ENCODE measurements at places on chromosomes 1 and 21.

DNA sequence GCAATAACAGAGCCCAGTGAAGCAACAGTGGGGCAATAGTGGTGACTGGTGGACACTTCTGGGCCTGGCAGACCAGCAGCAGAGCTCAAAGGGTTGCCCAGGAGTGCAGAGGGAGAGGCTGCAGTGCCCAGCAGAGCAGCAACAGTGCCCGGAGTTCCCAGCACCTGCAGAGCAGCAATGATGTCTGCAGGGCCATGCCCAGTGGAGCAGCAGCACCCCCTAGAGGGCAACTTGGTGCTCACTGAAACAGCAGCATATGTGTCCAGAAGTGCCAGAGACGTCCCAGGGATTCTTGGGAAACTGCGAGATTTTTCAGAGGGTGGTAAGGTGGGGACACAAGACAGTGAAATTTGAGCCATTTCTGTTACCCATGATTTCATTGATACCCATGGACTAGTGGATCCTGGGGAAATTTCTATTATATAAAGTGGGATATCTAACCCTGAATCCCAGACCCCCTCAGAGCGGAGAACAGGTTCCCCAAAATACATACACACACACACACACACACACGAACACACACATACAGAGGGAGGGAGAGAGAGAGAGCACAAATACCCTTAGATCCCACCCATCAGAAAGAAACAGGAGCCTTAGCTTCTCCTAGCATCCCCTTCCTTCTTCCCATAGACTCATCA lies 156.9 kb upstream of the GJB5 start:
- peak; percentile 48 for DNase-seq

- no peak for DNase-seq
Measured at GRCh38 chr1:94083681-94084080, 37.3 kb downstream of the ABCA4 start.

GRCh38 chr1:100494393-100495084 lies 43.4 kb upstream of the GPR88 start:
- peak; percentile 17 for DNase-seq

- DNase-seq: no peak
Measured at GRCh38 chr1:214044438-214045214, 56.9 kb downstream of the PROX1 start.

- DNase-seq: no peak
Measured at GRCh38 chr1:22491995-22492715, 40.5 kb downstream of the ZBTB40 start.

GRCh38 chr1:115833856-115834255 lies 7.1 kb downstream of the NHLH2 start:
- peak; percentile 10 for DNase-seq

GRCh38 chr21:43207043-43207315 lies 38.2 kb downstream of the CRYAA start:
- DNase-seq: no peak

GRCh38 chr1:216606047-216606637 lies 117.1 kb downstream of the ESRRG start:
- no peak for DNase-seq

DNA sequence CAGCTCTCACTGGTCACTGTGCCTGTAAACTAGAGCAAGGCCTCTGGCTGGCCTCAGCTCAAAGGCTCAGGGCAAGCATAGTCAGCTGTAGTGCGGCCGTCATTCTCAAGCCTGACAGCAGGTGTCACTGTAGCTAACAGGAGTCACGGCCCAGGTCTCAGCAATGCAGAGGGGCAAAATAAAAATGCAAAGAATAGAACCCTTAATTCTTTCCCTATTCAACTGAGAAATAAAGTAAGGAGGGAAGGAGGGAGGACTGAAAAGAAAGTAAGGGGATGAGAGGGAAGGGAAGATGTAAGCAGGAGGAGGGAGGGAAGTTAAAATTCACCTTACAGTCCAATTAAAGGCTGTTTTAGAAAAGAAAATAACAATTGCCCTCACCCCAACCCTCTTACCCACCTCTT lies 106.1 kb downstream of the KIAA0319L start:
- DNase-seq: peak; percentile 72

- no peak for DNase-seq
Measured at GRCh38 chr21:15442743-15443469, 286.9 kb upstream of the USP25 start.

GRCh38 chr1:187960125-187960638 lies 1131.4 kb downstream of the PLA2G4A start:
- no peak for DNase-seq
